Activated CD8-positive, alpha-beta T cell treated with anti-CD3 and anti-CD28 coated beads, Interleukin-2, amount 10 ng/mL, durations not matched to agents 7 days and 5 days (primary cell): ENCODE measurements at places on chromosomes 12 and 14. TPM values are rescaled to one million over a fixed set of nuclear protein-coding genes. Genes with fewer than 3 reads are reported as not detected.

DNA sequence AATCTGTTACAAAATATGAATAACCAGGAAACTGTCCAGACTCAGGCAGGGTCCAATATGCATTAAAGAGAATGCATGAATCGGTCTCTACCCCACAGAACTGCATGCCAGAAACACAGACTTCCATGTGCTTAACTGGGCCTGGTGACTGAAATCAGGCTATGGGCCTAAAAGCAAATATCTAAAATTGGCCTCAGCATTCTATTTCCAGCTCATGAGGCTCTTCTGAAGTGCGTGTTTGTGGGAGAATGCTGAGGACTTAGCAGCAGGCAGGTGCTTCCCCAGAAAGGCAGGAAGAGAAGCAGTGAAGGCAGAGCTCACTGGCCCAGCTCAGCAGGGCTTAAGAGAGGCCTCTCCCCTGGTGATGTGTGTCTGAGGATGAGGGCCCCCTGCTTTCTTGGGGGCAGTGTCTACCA, 48.5 kb downstream of the ADGRD1 start:
- no peak for DNase-seq
- H3K4me3 ChIP-seq: no peak overlapping the region
- H3K36me3 ChIP-seq: no peaks in the 10 kb centered on the region

GRCh38 chr14:52314595-52315354, 663 bp downstream of the PTGER2 start:
- H3K27me3 ChIP-seq: no peaks in the 10 kb centered on the region
- H3K27ac ChIP-seq: peak overlapping the region; percentile 98
- peaks cover 95% of the 10 kb centered on the region for H3K36me3 ChIP-seq
- H3K4me1 ChIP-seq: peaks cover 55% of the 10 kb centered on the region

The CCDC177 gene
- not detected for total RNA-seq

DNA sequence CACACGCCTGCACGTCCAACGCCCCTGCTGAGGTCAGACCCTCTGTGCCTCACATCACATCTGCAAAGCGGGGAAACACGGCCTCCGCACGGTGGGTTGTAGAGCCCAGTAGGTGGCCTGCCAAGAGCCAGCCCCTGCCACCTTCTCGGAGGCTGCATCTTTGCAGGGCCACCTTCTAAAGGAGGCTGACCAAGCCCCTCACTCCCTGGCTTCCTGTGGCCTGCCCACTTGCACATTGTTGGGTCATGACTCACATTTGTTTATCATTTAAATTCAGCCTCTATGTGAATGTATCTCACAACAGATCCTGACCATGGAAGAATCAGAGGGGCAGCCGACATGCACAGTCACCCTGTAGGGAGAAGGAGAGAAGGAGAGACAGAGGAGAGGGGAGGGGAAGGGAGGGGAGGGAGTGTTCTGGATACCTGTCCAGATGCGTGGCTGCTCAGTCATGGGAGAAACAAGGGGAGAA, 319.5 kb upstream of the DIO3 start:
- H3K27me3 ChIP-seq: no peaks in the 10 kb centered on the region
- H3K36me3 ChIP-seq: no peaks in the 10 kb centered on the region
- H3K4me1 ChIP-seq: no peaks in the 10 kb centered on the region
- DNase-seq: no peak
- no peak overlapping the region for H3K27ac ChIP-seq

DNA sequence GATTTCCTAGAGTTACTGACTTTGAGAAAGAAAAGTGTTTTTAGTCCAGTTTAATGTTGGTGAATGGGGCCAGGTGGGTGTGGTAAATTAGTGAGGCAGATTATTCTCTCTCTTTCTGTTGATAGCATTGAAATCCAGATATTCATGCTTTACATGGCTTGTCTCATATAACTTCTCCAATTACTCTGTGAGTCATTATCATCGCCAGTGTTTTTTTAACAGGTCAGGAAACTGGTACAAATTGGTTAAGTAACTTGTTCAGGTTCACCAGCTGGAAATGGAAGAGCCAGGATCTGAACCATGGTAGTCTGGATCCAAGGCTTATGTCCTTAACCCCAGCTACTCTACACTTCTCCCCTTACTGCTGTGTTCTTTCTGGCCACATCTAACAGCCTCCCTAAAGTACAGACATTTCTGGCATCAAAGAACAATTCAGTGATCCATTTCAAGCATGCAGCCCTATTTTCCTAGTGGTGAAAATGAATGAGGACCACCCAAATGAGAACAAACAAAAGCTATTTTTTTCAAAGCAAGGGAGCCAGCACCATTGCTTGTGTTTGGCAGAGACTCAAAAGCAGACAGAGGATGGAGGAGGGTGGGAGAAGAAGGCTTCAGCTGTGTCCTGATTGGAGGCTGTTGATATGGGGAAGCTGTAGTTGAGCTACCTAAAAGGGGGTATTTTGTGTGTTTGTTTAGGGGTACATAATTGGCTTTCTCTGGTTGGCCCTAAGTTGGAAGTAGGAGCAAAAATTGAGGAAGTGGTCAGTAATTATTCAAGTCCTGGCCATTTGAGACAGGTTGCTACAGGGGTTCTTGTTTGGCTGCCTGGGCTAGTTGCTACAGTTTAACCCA, 1.7 kb downstream of the IRAK3 start:
- no peak for DNase-seq
- H3K27me3 ChIP-seq: peaks cover 40% of the 10 kb centered on the region
- peaks cover 4% of the 10 kb centered on the region for H3K36me3 ChIP-seq
- no peak overlapping the region for H3K4me3 ChIP-seq

- no peaks in the 10 kb centered on the region for H3K4me1 ChIP-seq
- no peak overlapping the region for H3K4me3 ChIP-seq
- peaks cover 6% of the 10 kb centered on the region for H3K27me3 ChIP-seq
- DNase-seq: no peak
- H3K36me3 ChIP-seq: no peaks in the 10 kb centered on the region
These were observed 42.8 kb downstream of the NKX2-1 start for GRCh38 chr14:36477266-36477665.

- H3K4me3 ChIP-seq: no peak overlapping the region
- no peaks in the 10 kb centered on the region for H3K36me3 ChIP-seq
- no peak for DNase-seq
- H3K27me3 ChIP-seq: peaks cover 38% of the 10 kb centered on the region
- H3K4me1 ChIP-seq: peaks cover 23% of the 10 kb centered on the region
These were observed 16.0 kb upstream of the PLEKHH1 start for GRCh38 chr14:67517083-67517482.

DNA sequence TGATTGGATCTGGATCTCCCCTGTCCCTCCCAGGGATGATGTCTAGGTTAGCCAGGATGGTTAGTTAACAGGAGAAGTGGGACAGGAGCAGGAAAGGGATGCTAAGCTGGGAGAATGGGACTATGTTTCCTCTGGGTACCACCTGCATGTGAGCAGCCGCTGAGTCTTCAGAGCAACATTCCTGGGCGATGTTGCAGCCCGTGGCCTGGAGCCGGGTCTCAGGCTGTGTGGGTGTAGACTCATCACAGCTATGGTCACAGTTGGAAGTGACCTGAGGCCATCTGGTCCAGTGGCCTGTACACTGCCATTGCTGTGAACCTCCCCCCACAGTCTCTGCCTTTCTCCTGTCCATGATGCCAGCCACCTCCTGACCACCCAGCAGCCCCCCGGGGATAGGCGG, 422.6 kb downstream of the DPF3 start:
- DNase-seq: no peak
- H3K4me1 ChIP-seq: peaks cover 50% of the 10 kb centered on the region
- peaks cover 19% of the 10 kb centered on the region for H3K36me3 ChIP-seq
- H3K4me3 ChIP-seq: no peak overlapping the region
- peaks cover 4% of the 10 kb centered on the region for H3K27me3 ChIP-seq

The SOAT2 gene
- total RNA-seq: 13.3 TPM

- H3K27me3 ChIP-seq: peaks cover 8% of the 10 kb centered on the region
- DNase-seq: no peak
- no peak overlapping the region for H3K27ac ChIP-seq
- H3K4me1 ChIP-seq: no peaks in the 10 kb centered on the region
These were observed 25.0 kb downstream of the MFAP5 start for GRCh38 chr12:8637666-8638065.

The ARHGAP5 gene
- 29.5 TPM for total RNA-seq

The CCDC91 gene
- total RNA-seq: 18.4 TPM

GRCh38 chr12:30323008-30323407, 372.7 kb downstream of the IPO8 start:
- DNase-seq: no peak
- H3K36me3 ChIP-seq: no peaks in the 10 kb centered on the region
- no peak overlapping the region for H3K27ac ChIP-seq
- no peaks in the 10 kb centered on the region for H3K4me1 ChIP-seq
- no peaks in the 10 kb centered on the region for H3K27me3 ChIP-seq

- no peaks in the 10 kb centered on the region for H3K27me3 ChIP-seq
- no peak overlapping the region for H3K27ac ChIP-seq
- H3K4me3 ChIP-seq: no peak overlapping the region
- H3K36me3 ChIP-seq: no peaks in the 10 kb centered on the region
- DNase-seq: no peak
- no peaks in the 10 kb centered on the region for H3K4me1 ChIP-seq
These were observed 181.5 kb downstream of the TTC6 start for GRCh38 chr14:37776791-37777499.

The RSRC2 gene
- total RNA-seq: 106 TPM

The OR10G3 gene
- not detected for total RNA-seq

- no peak overlapping the region for H3K27ac ChIP-seq
- no peak for DNase-seq
- H3K36me3 ChIP-seq: no peaks in the 10 kb centered on the region
- no peaks in the 10 kb centered on the region for H3K4me1 ChIP-seq
These were observed 14.9 kb upstream of the SCAF11 start for GRCh38 chr12:46005151-46005797.

GRCh38 chr12:114665411-114666260, 18.3 kb downstream of the TBX3 start:
- peaks cover 6% of the 10 kb centered on the region for H3K4me1 ChIP-seq
- no peak for DNase-seq
- H3K27ac ChIP-seq: no peak overlapping the region
- H3K36me3 ChIP-seq: no peaks in the 10 kb centered on the region

The BDKRB2 gene
- total RNA-seq: not detected

DNA sequence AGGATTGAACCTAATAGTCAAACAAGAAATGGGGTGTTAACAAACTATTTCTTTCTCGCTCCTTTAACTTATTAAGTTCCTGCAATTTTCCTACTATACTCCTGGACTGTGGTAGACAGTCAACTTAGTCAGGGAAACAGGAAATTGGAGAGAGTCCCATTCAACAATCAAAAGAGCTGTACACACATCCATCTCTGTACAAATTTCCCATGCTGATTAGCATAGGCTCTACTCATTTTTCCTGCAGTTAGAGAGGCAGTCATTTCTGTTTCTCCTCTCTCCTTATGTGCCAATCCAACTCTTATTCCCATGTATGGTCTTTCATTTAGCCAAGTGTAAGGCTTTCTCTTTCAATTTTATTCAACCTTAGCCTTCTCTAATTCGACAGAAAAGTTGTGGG, 1168.5 kb upstream of the FLRT2 start:
- no peaks in the 10 kb centered on the region for H3K27me3 ChIP-seq
- DNase-seq: no peak
- H3K4me1 ChIP-seq: no peaks in the 10 kb centered on the region
- no peak overlapping the region for H3K4me3 ChIP-seq

GRCh38 chr12:120984351-120984898, 6.1 kb downstream of the HNF1A start:
- H3K36me3 ChIP-seq: no peaks in the 10 kb centered on the region
- DNase-seq: no peak
- no peaks in the 10 kb centered on the region for H3K4me1 ChIP-seq
